Hippocampal formation (tissue), 2 donors: ENCODE measurements at places on chromosomes 1 and 21.

GRCh38 chr1:2561446-2561845 is 5.3 kb downstream of the TNFRSF14 start:
- no peak for DNase-seq

- DNase-seq = no peak
Measured at GRCh38 chr1:50080904-50081586, 27.7 kb upstream of the ELAVL4 start.

- no peak for DNase-seq
Measured at GRCh38 chr1:88658419-88658818, 25.7 kb upstream of the PKN2 start.

- no peak for DNase-seq
Measured at GRCh38 chr1:29299446-29299845, 63.1 kb downstream of the PTPRU start.

DNA sequence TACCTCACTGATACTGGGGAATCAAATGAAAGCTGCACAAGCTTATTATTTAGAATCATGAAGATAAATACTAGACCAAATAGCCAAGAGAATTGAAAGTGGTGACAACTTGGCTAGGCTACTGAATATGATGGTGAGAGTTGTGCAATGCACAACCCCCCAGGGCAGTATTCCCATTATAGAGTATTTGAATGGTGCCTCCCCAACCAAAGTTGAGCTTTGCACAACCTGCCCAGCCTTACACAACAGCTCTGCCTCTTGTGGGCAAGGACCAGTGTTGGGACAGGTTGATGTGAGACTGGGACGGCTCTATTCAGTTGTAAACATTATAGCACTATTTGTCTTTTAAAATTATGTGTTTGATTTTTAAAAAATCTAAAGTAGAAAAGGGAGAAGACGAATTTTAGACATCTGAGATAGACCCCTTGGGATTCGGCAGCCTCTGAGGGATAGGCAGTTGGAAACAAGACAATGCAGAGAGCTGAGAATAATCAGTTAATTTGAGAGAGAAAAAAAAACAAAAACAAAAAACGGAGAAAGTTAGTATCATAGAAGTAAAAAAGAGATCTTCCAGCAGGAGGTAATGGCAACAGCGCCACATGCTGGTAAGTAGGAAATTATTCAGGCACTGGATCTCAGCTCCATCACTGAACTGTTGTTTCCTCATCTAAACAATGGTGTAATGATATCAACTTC is 91.0 kb upstream of the KCNA3 start:
- peak; percentile 76 for DNase-seq

DNA sequence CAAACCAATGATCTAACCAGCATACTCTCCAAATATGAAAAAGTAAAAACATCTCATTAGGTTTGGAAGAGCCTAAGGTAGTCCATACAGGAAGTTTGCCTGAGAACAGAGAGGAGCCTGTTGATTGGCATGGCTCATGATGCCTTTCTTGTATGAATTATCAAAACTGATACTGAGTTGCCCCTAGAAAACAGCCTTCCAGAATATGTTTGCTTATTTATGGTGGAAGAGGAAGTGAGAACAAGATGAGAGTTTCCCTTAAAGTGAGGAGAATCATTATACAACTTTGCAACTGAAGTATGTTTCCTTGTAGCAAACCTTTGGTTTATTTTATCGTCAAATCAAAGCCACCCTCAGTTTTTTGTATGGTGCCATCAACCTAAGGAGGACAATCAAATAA is 23.8 kb upstream of the KIAA1614 start:
- DNase-seq = no peak

DNA sequence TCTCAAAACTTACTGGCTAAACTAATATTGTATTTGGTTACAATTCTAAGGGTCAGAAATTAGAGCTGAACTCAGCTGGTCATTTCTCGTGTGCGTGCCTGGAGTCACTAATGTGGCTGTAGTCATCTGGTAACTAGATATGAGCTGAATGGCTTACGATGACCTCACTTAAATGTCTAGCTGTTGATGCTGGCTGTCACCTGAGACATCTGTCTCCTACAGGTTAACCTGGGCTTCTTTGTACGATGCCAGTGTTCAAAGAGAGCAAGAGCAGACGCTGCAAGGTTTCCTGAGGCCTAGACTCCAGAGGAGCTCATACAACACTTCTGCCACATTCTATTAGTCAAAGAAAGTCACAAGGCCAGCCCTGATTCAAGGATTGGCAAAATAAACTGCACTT is 17.1 kb upstream of the ALG6 start:
- no peak for DNase-seq

DNA sequence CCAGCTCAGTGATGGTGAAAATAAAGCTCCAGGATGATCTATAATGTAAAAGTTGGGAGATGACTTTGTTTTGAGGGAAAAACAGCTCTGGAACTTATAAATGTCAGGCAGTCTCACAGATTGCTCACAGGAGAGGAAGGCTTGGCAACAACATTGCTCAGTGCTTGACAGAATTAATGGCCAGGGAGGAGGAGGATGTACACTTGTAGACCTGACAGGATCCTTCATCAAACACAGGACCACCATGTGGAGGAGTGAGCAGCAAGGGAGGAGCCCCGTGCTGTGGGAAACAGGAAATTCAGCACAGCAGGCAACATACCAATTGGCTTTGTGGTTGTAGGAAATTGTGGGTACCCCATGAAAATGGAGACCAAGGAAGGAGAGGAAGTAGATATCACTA is 291.8 kb upstream of the CAMK1G start:
- no peak for DNase-seq
